ENCODE measurements at places on chromosomes 5 and 9.

DNA sequence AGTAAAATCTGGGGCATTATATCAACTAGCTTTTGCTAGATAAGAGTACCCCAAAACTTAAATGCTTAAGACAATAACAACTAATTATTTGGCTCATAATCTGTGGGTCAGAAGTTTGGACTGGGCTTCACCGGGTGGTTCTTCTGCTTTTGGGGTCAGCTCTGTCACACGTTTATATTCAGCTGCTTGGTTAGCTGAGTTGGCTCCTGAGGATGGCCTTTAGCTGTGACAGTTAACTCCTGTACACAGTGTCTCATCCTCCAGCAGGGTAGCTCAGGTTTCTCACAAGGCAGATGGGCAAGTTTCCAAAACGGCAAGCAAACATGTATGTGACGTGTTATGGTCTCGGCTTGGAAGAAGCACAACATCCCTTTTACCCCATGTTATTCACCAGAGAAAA is 488.2 kb downstream of the TLE4 start:
- no peak for DNase-seq

DNA sequence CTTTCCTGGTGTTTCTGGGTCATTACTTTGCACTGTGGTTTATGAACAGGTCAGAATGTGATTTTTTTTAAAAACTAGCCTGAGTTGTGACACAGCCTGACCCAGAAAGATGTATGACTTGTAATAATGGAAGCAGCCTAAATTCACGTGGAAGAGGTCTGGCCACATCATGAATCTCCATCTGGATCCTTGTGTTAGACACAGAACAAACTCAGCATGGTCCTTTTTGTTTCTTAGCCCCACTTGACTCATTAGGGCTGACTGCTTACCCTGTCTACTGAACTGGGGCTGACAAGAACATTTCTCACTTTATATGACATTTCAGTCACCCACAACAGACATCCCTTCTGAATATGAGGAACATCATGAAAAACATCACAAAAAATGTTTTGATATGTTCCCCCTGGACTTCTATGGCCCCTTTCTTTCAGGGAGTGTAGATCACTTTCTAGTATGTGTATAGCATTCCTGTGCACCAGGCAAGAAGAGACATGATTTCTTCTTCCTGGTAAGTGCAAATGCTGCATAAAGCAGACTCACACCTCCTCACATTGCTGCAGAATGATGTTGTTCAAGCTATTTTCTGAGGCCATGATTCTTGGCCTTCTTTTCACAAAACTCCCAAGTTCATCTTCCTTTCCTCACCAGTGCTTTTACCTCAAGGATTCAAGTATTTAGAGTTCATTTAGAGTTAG is 52.3 kb downstream of the ZNF622 start:
- DNase-seq, result no peak

- no peak for DNase-seq
These were observed 52.9 kb upstream of the JMY start for GRCh38 chr5:79183011-79183410.

GRCh38 chr5:142938266-142938880 is 168.2 kb downstream of the ARHGAP26 start:
- DNase-seq, result no peak

DNA sequence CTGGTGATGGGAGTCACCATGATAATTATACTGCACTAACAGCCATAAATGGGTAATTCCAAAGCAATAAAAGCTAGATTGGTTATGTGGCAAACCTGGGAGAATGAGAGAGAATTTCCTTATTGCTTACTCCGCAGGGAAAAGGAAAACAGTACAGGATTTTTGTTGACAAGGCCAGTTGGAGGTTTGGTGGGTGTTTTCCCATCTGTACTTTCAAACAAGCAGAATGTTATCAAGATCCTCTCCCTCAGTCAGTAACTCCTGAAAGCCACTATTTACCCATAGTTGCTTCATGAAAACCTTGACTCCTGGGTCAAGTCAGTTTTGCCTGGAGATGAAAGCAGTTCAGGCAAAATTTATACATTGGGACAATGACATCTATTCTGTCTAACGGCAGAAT is 26.4 kb downstream of the IL9 start:
- no peak for DNase-seq

GRCh38 chr9:20873240-20873865 is 158.1 kb downstream of the HACD4 start:
- DNase-seq, result no peak

DNA sequence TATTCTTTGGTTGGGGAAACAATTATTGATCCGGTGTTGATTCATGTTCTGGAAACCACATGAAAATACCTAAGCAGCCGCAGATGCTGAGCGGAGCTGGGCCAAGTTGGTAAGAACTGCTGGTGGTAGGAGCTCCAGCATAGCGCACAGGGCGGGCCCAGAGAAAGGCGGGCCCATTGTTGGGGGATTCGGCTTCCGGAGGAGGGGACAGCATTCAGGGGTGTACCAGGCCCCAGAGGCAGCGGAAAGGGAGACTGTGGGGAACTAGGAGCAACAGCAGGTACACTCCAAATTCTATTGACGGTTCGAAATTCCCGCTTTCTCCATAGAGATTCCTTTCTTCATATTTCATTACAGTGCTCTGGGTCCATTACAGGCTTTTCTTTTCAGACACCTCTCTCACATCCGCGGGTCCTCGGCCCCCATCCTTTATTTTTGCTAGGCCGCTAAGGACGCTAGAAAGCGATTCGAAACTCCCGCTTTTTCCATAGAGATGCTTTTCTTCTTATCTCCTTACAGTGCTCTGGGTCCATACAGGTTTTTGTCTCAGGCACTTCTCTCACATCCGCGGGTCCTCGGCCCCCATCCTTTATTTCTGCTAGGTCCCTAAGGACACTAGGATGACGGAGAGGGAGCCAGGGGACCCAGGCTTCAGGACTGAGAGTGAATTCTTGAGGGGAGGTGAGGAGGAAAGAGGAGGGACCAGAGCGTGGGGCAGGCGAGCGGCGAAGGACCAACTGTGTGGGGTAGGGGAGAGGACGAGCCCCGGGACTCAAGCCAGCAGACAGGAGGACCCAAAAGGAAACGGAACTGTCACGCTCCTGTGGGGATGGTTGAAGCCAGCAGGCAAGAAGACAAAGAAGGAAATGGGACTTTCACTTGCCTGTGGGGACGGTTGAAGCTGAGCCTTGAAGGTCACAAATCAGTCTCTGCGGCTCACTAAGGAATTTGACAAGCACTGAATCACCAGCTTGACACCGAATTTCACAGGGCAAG is at the start of gene CCDC152:
Gene CCDC152, plus strand, starts transcription at position 213 of the 996 bp plus-strand sequence. CDS start 2,304 bp downstream, outside the sequence.
- DNase-seq, result peak; percentile 50

GRCh38 chr5:82336226-82336958 is 58.2 kb upstream of the RPS23 start:
- no peak for DNase-seq

DNA sequence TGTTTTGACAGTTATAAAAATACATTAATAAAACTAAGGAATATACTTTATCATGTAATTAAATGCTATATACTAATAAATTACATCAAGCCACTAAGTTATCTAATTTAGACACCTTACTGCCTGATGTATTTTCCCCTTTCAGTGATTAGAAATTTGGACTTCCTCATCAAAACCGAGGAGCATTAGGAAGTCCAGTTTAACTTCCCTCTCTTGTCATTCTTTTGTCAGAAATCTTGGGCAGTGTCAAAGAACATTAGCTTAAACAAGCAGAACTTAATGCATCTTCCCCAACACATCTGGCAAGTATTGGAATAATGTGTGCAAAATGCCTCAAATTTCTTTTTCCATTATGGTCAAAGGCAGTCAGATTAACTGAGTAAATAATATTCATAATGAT is 81.6 kb downstream of the PLPP1 start:
- no peak for DNase-seq

GRCh38 chr5:11646141-11646540 is 258.1 kb downstream of the CTNND2 start:
- DNase-seq, result no peak

DNA sequence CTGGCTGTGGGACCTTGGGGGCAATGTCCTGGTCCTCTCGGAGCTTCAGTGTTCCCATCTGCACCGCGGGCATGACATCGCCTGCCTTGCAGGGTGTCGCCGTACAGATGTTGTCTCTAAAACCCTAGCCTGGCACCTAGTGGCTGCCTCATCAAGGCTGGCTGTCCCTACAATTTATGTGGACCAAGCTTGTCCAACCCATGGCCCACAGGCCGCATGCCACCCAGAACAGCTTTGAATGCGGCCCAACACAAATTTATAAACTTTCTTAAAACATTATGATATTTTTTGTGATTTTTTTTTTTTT is 18.3 kb upstream of the ASS1 start:
- no peak for DNase-seq

DNA sequence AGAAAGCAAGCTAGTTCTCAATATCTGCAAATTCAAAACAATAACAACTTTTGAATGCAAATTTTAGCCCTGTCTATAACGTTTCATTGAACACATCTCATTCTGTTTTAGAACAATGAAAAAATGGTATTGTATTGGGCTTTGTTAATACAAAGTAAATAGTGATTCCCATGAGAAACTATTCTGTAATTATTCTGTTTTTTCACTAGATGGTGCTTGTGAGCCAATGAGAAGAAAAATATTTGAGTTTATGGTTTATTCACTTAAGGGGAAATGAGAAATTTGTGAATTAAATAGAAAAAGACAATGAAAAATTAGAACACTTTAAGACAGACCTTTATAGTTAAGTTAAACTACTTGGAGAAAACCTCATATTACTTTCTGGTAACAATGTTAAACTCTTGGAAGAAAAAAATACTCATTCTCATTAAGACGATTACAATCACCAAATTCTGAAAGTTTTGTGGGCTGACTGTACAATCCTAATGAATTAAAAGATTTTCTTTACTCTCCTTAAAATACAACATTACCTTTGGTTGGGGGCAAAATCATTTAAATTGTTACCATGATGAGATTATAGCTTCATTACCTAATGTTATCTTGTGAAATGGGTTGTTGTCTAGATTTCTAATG is 127.0 kb downstream of the NNT start:
- DNase-seq, result no peak

- DNase-seq, result no peak
These were observed 7.5 kb upstream of the RAPGEF1 start for GRCh38 chr9:131747352-131747751.

- DNase-seq, result no peak
These were observed 199.7 kb downstream of the TMC1 start for GRCh38 chr9:72721067-72721466.

DNA sequence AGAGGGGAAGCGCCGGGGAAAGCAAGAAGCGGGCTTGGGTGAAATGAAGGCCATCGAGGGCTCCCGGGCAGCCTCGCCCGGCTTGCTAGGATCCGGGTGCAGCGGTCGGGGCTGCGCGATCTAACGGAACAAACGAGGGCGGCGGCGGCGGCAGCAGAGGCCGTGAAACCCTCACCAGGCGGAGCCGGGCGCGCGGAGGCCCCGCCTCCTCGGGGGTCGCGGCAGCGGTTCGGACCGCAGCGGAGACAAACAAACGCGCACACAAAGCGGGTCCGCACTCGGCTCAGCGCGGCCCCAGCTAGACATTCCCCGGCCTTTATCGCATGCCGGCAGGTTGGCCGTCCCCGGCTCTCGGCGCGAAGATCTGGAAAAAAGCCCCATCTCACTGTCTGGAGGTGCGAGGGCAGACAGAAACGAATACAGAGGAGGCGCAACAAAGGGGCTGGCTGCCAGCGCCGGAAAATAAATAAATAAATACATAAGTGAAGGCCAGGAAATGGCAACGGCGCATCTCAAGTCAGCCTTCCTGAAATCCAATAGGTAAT is 10.5 kb upstream of the TRIM36 start:
- no peak for DNase-seq

GRCh38 chr9:113957351-113957750 is 81.2 kb downstream of the ZNF618 start:
- no peak for DNase-seq

- DNase-seq, result no peak
These were observed 393.1 kb downstream of the TMEM232 start for GRCh38 chr5:110333384-110333783.

DNA sequence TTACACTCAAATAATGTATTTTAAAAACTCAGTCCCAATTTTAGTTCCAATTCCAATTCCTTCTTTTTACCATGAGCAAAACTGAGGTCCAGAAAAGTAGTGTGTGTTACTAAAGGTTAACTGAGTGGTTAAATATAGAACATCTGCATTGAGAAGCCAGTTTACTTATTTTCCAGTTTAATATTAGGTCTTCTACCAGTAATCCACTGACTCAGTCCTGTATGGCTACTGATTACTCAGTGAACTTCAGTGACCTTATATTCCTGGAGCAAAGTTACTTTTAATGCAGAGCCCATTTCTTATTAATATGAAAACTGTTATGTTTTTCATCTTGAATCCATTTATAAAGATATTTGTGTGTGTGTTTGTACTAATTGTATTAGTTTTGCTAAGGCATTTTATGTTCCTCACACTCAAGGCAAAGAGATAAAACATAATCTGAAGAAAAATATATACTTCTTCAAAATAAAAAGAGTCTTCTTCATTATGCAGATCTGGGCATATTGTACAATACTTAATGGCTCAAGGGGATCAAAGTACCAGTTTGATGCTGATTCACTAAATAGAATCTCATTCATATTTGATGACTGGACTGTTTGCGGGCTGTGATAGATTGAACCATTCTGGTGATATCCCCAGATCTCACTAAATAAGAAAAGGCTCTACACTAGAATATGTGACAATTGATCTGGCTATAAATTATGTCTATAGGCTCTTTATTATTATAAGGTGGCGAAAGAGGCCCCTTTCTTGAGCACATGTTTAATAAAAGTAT is 60.8 kb downstream of the DMXL1 start:
- DNase-seq, result no peak

GRCh38 chr5:87313216-87313615 is 45.5 kb downstream of the RASA1 start:
- no peak for DNase-seq

GRCh38 chr9:4126184-4126865 is 173.5 kb downstream of the GLIS3 start:
- DNase-seq, result no peak

- no peak for DNase-seq
These were observed 134.6 kb downstream of the DENND1A start for GRCh38 chr9:123795336-123795735.

GRCh38 chr5:120550358-120550757 is 86.3 kb downstream of the PRR16 start:
- DNase-seq, result no peak

DNA sequence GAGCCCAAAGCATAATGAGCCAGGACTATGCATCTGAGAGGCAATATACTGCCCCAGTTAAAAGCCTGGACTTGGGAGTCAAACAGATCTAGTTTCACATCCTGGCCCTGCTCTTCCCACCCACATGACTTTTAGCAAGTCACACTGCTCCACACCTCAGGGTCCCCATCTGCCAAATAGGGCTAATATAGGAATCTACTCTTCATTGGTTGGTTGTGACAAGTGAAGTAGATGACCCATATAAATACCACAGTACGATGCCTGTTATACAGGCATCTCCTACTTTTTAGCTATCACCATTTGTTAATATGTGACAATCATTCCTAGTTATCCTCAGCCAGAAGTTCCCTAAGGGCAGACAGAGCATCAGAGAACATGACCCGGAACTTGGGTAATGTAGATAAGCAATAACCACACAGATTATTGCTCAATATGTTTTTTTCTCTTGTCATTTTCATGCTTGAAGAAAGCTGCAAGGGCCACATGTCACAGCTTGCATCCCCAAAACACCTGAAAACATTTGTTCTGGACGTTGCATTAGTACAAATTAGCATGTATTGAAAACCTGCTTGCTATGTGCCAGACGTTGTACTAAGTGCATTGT is 20.4 kb downstream of the ADAM19 start:
- no peak for DNase-seq
